ENCODE measurements at places on chromosomes 16 and 17.
A peak's percentile ranks its signal among the peaks of the same experiment; 100 is the strongest.

DNA sequence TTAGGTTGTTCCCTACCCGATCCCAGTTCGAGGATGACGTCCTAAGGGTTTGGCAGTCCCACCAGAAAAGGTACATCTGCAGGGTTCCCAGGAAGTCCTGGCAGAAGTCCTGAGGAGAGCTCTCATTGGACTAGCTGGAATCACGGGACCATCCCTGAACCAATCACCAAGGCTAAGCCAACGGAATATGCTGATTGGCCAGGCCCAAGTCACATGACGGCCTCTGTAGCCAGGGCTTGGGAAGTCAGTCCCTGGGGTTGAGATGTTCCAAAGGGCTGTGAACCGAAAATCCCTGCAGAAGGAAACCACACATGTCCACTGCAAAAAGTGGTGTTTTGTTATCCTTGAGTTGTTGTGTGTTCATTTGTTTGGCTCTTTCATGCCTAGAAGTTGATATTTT is 68.2 kb upstream of the ZNF423 start:
- DNase-seq, result no peak

DNA sequence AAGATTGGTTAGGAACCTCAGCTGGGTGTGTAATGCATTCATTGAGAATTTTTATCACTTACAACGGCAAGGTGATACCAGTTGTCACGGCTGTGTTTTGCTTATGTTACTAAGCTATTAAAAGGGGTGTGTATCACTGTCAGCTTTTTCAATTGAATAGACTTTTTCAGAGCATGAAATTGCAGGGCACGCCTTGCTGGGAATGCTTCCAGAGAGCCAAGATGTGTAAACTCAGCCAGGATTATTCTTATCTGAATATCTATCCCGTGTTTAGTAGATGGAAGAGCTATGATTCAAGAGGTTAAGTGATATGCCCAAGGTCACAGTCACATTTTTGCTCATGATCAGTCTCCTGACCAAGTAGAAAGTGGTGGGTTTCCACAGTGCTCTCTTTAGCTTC is 6.6 kb upstream of the TEKT3 start:
- DNase-seq, result no peak

DNA sequence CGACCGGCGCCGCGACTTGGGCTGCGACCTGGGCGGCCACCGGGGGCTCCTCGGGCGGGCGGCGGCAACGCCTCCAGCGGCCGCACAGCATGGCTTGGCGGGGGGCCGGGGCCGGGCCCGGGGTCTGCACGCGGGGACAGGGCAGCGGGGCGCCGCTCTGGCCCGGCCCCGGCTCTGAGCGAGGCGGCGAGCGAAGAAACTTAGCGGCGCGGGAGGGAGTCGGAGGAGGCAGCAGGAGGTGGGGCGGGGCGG is at the start of gene PLCD3:
Gene PLCD3 (minus strand): TSS at position 196 of the 252 bp plus-strand sequence. CDS start 105 bp downstream, at position 91.
- no peak for DNase-seq

DNA sequence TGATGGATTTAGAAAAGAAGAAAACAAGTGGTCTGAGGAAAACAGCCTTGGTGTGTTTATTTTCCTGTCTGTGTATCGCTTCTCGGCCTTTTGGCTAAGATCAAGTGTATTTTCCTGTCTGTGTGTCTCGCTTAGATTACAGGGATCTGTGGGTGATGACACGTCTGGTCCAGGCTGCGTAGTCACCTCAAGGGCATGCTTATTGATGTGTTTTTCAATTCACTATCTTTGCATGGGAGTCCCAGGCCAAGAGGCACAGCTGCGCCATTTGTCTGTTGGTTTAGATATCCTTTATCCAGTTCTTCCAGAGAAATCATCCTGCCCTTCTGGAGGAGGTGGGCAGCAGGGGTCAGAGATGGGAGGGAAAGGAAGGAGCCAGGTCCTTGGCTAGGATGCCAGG is 47.1 kb upstream of the STH start:
- no peak for DNase-seq

GRCh38 chr17:75647061-75647460 is 13.8 kb downstream of the SMIM5 start:
- DNase-seq, result no peak

GRCh38 chr16:65042438-65043365 is 79.2 kb downstream of the CDH11 start:
- DNase-seq, result no peak

DNA sequence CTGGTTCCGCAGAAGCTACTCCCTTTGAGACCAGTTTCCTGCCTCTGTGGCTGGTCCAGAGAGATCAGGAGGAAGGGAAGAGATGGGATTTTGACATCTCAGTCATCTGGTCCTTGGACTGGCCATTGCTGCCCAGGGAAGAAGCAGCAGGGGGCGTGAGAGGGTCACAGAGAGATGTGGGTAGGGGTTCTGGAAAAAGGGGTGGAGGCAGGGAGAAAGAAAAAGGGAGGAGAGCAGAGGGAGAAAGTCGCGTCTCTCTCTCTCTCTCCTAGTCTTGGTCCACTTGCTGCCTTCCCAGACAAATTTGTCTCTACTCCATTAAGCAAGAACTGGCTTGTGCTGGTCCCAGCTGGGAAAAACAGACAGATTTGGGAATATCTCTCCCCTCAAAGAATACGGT is 4.4 kb downstream of the SHBG start:
- peak; percentile 77 for DNase-seq

DNA sequence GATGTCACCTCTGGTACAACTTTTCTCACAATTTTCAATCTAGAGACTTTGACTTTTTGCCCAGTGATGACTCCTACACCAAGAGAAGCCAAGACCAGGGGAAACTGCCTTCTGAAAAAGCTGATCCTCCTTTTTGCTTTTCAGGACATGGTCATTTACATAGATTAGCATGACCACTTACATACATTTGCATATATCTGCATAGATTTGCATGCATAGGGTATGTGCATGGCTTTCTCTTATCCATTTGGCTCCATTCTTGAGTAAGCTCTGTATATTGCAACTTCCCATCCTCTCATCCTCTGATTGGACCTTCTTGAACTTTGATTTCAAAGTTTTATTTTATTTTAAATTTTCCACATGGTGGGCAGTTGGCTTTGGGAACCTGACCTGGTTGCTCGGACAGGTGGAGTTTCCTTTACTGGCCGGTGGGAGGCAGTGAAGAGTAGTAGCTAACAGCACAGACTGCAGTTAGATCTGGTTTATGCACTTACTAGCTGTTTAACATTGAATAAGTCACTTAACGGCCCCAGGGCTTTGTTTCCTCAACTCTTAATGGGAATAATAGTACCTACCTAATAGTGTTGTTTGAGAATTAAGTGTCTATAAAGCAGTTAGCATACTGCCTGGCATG is 92.9 kb downstream of the GPR139 start:
- DNase-seq, result no peak

DNA sequence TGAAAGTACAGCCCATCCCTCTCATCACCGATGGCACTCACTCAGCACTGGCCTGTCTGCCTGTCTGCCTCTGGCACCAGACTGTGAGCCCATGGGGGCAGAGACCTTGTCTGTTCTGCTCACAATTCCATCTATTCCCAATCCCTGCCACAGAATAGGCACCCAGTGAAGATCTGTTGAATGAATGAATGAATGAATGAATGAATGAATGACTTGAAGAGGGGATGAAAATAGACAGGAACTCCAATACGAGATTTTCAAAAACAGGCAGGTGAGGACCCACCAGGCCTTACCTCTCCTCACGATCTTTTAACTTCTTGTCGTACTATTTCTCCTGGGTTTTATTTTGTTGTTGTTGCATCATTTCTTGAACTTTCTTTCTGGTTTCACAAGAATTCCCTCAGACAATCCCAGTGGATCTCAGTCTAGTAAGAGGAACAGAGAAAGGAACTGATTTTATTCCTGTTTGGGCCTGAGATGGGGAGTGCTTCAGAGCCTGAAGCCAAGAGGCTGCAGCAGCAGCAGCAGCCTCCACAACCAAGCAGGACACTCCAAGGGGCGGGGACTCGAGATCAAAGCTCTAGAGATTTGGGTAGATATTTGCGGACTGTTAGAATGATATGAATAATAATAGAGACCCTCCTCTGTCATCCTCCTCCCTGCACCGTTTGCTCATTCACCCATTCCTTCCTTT is 17.7 kb downstream of the KRT9 start:
- no peak for DNase-seq

GRCh38 chr17:79534851-79535727 is 75.8 kb downstream of the RBFOX3 start:
- DNase-seq, result no peak

GRCh38 chr17:82343560-82343959 is 10.0 kb upstream of the SECTM1 start:
- DNase-seq, result no peak

DNA sequence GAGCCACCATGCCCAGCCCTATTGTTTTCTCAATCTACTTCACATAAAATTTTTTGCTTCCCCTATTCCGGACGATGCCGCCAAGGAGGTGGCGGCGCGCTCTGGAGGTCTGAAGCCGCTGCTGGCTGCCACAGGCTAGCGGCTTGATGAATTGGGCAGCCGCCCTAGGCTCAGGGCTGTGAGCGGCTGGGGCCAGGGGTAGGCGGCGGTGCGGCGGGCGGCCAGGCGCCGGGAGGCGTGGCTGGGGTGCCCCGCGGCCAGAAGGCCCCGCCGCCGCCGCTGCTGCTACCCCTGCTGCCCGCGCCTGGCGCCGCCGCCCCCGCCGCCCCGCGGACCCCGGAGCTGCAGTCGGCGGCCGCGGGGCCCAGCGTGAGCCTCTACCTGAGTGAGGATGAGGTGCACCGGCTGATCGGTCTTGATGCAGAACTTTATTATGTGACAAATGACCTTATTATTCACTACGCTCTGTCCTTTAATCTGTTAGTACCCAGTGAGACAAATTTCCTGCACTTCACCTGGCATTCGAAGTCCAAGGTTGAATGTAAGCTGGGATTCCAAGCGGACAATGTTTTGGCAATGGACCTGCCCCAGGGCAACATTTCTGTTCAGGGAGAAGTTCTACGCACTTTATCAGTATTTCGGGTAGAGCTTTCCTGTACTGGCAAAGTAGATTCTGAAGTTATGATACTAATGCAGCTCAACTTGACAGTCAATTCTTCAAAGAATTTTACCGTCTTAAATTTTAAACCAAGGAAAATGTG is 41.7 kb downstream of the ANKFY1 start:
- DNase-seq, result no peak

DNA sequence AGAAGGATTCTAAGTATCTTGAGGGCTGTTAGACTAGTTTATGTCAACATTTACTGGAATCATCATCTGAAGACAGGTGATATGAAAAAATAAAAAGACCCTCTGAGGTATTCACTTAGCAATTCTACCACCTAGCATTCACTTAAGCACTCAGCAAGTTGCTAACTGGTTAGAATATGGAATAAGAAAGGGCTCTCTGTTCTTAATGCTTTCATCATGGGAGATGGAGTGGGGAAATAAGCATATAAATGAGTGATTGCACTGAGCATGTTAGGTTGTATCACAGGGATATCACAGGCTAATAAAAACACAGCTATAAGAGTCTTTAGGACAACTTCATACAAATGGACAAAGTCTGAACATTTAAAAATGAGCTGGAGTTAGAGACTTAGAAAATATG is 1238.8 kb downstream of the CDH11 start:
- DNase-seq, result no peak

- DNase-seq, result no peak
Observed at GRCh38 chr17:55814377-55814776, 63.5 kb downstream of the PCTP start.

DNA sequence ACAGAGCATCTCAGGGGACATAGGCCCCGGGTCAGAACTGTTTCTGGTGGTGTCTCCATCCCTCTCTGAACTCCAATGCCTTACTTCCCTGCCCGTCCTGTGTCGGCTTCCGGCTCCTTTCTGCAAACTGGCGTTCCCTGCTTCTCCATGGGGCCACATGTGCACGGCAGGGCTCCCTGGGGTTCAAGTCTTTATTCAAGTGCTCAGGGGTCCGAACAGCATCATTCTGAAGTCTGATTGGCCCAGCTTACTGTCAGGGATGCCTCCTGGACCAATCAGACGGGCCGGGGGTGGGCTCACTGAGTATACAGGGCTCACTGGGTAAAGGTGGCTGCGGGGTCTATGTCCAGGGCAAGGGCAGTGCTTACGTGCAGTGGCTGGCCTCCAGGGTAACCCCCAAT is 17.1 kb downstream of the C16orf82 start:
- DNase-seq, result no peak

DNA sequence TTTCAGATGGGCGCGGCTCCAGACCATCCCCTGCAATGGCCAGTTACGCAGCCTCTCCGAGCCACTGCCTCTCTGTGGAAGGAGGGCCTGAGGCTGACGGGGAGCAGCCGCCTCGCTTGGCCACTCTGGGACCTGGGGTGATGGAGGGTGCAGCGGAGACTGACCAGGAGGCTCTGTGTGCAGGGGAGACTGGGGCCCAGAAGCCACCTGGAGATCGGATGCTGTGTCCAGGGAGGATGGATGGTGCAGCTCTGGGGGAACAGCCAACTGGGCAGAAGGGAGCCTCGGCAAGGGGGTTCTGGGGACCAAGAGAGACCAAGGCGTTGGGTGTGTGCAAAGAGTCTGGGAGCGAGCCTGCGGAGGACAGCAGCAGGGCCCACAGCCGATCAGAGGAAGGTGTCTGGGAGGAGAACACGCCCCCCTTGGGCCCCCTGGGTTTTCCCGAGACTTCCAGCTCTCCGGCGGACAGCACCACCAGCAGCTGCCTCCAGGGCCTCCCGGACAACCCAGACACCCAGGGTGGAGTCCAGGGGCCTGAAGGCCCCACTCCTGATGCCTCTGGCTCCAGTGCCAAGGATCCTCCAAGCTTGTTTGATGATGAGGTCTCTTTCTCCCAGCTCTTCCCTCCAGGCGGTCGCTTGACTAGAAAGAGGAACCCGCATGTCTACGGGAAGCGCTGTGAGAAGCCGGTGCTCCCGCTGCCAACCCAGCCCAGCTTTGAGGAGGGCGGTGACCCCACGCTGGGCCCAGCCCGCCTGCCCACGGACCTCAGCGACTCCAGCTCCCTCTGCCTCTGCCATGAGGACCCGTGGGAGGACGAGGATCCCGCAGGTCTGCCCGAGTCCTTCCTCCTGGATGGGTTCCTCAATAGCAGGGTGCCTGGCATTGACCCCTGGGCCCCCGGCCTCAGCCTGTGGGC is 17.4 kb upstream of the ZFPM1 start:
- peak; percentile 24 for DNase-seq

DNA sequence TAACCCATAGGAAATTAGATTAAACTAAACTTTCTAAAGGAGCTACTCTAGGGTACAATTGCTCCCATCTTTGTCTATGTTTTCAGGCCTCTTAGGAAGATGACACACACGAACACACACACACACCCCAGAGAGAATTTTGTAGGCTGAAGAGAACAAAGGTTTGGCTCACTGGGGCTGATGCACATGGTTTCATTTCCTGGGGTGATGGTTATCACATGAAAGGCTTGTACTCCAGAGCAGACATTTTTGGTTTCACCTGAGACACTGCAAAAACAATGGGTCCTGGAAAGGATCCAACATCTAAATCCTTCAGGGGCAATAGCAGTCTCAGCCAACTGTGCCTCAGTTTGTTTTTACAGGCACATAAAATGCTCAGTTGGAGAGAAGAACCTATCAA is 62.8 kb downstream of the GRB7 start:
- no peak for DNase-seq

- peak; percentile 79 for DNase-seq
Observed at GRCh38 chr17:62627904-62628633, 599 bp downstream of the MRC2 start.
